ENCODE measurements at places on chromosomes 1 and 21. TPM values are rescaled to one million over a fixed set of nuclear protein-coding genes. Genes with fewer than 3 reads are reported as not detected.

The PRSS38 gene
- total RNA-seq, result not detected

The PCBP3 gene
- 8.1 TPM for total RNA-seq

DNA sequence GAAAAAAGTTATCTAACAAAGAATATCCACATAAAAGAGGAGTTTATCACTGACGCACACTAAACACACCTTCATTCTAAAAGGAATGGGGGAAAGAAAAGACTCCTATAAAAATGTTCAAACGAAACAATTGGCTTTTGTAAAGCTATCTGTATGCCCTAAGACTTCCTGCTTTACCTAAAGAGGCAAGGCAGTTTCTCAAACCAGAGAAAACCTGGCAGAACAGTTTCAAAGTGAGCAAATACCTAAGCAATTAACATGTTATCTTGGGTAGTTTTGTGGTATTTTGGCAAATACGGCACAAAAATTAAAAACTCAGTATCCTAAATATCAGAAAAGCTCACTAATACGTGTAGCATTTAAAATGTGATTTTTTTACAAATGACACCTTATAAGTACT, 1.9 kb downstream of the PUM1 start:
- no peak for DNase-seq

The MYCL gene
- 1.5 TPM for total RNA-seq

- no peak for DNase-seq
Measured at GRCh38 chr21:25188677-25189079, 418.6 kb downstream of the MRPL39 start.

The YOD1 gene
- 7.0 TPM for total RNA-seq

- DNase-seq, result no peak
Measured at GRCh38 chr1:40626383-40626770, 39.1 kb downstream of the RIMS3 start.

Data from Daoy (cell line).